ENCODE measurements at places on chromosomes 5 and 9.

- peak; percentile 27 for DNase-seq
Observed at GRCh38 chr9:121698627-121699570, 47.5 kb downstream of the DAB2IP start.

DNA sequence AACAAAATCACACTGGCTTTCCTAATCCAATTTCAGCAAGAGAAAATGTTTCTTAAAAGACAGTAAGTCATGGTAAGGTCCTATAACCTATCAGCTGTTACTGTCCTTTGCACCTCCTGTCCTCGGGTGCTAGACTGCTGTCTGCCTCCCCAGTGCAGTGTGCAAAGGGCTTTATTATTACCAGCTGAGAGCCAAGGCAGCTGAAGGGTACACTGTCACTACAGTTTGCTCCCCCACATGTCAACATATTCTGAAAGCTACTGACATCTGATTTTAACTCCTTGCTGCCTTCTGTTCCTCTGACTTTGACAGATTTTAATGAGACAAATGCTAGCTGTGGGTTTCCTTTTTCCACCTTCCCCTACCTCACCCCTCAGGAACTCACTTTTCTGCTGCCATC lies 389.4 kb upstream of the SLC24A2 start:
- no peak for DNase-seq

GRCh38 chr5:146751054-146751453 lies 127.5 kb downstream of the PPP2R2B start:
- no peak for DNase-seq

- DNase-seq = no peak
Observed at GRCh38 chr9:125904155-125904851, 157.1 kb downstream of the PBX3 start.

GRCh38 chr5:8686707-8687106 lies 817.8 kb downstream of the MTRR start:
- peak; percentile 16 for DNase-seq

- DNase-seq = no peak
Observed at GRCh38 chr5:15004506-15004905, 132.9 kb upstream of the ANKH start.

DNA sequence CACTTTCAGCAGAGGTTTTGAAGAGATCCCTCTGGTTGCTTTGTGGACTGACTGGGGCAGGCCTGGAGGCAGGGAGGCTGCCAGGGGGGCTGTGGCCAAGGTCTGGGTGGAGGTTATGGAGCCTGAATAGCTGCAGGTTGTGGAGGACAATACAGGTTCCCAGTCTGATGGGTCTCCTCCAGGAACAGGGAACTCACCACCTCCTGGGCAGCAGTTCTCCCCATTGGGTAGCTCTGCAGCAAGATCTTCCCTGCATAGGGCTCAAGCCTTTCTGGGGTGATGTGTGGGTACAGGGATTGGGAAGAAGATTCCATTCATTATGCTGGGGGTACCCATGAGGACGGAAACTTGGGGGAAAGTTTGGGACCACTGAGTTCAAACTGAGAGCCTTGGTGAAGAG lies 6.8 kb downstream of the AQP3 start:
- no peak for DNase-seq

- DNase-seq = no peak
Observed at GRCh38 chr5:68134669-68135313, 80.8 kb upstream of the PIK3R1 start.

DNA sequence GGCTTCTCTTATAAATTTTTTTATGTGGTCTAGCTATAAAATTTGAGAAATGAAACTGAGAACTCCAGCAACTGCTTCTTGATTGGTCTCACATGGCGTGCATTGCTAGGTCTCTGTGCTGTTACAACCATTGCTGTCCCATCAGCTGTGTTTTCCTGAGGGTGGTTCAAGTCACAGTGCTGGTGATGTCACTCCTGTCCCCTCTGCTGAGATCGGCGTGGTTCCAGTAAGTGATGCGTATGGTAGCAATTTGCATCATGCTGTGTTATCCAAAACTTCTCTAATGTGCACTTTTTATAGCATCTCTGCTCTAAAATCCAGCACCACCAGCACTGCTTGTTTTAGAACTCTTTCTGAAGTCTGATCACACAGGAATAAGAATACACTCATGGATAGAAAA lies 112.6 kb upstream of the ZNF608 start:
- no peak for DNase-seq

- DNase-seq = peak; percentile 85
Observed at GRCh38 chr5:14270209-14270702, 127.1 kb downstream of the TRIO start.

- peak; percentile 78 for DNase-seq
Observed at GRCh38 chr5:88889189-88890069, 6.4 kb upstream of the MEF2C start.

DNA sequence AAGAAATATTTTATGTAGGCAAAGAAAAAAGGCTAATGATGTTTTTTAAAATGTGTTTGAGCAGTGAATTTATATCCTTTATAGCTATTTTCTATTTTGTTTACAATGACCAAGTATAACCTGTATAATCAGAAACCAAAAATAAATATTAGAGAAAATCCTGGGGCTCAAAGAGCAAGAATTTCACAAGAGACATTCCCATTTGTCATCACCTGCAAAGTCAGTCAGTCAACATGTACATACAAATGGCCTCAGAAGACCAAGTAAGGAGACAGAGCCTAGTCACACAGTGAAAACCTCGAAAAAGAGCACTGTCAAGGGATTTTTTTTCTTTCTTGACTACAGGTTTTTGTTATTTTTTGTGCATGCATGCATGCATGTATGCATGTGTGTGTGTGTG lies 231.4 kb downstream of the GLIS3 start:
- no peak for DNase-seq

- DNase-seq = no peak
Observed at GRCh38 chr5:80976985-80977384, 16.8 kb downstream of the RASGRF2 start.

Data from NCI-H2081 (cell line).